Activated B cell treated with CpG ODN at 0.5 μM for 24 hours (primary cell): ENCODE measurements at places on chromosomes 16 and 17. TPM values are rescaled to one million over a fixed set of nuclear protein-coding genes. Genes with fewer than 3 reads are reported as not detected.

GRCh38 chr17:41492771-41493170, 3.1 kb upstream of the KRT36 start:
- no peaks in the 10 kb centered on the region for H3K4me1 ChIP-seq
- H3K36me3 ChIP-seq: no peaks in the 10 kb centered on the region
- no peak for DNase-seq
- H3K27ac ChIP-seq: no peak overlapping the region
- H3K27me3 ChIP-seq: peaks cover 11% of the 10 kb centered on the region
- H3K4me3 ChIP-seq: no peak overlapping the region

- peaks cover 13% of the 10 kb centered on the region for H3K4me1 ChIP-seq
- no peaks in the 10 kb centered on the region for H3K27me3 ChIP-seq
- no peak overlapping the region for H3K27ac ChIP-seq
- no peak for DNase-seq
- H3K36me3 ChIP-seq: peaks cover 12% of the 10 kb centered on the region
These were observed 6.6 kb downstream of the CAPN15 start for GRCh38 chr16:534135-534534.

Gene NLK
- total RNA-seq: 19.4 and 24.6 TPM in 2 replicates

Gene ATP1B2
- total RNA-seq: not detected in 2 replicates

- H3K4me1 ChIP-seq: peaks cover 8% of the 10 kb centered on the region
- H3K4me3 ChIP-seq: no peak overlapping the region
- DNase-seq: no peak
- H3K27ac ChIP-seq: no peak overlapping the region
- H3K27me3 ChIP-seq: peaks cover 34% of the 10 kb centered on the region
- no peaks in the 10 kb centered on the region for H3K36me3 ChIP-seq
These were observed 17.1 kb downstream of the TBX2 start for GRCh38 chr17:61416540-61417363.

GRCh38 chr16:22721511-22722100, 92.4 kb upstream of the HS3ST2 start:
- no peak overlapping the region for H3K4me3 ChIP-seq
- no peaks in the 10 kb centered on the region for H3K36me3 ChIP-seq
- no peak for DNase-seq
- H3K27me3 ChIP-seq: peaks cover 29% of the 10 kb centered on the region
- H3K4me1 ChIP-seq: no peaks in the 10 kb centered on the region

Gene COX11
- total RNA-seq: 38.5 and 46.5 TPM in 2 replicates

- peaks cover 25% of the 10 kb centered on the region for H3K4me1 ChIP-seq
- no peak for DNase-seq
- H3K4me3 ChIP-seq: no peak overlapping the region
- H3K27ac ChIP-seq: no peak overlapping the region
- peaks cover 40% of the 10 kb centered on the region for H3K36me3 ChIP-seq
- no peaks in the 10 kb centered on the region for H3K27me3 ChIP-seq
These were observed 14.7 kb downstream of the TMEM11 start for GRCh38 chr17:21199311-21199710.

GRCh38 chr17:35569405-35569804, 8.8 kb upstream of the SLFN14 start:
- no peak overlapping the region for H3K27ac ChIP-seq
- peak overlapping the region; percentile 49 for H3K4me3 ChIP-seq
- H3K4me1 ChIP-seq: peaks cover 25% of the 10 kb centered on the region
- no peak for DNase-seq
- no peaks in the 10 kb centered on the region for H3K27me3 ChIP-seq

DNA sequence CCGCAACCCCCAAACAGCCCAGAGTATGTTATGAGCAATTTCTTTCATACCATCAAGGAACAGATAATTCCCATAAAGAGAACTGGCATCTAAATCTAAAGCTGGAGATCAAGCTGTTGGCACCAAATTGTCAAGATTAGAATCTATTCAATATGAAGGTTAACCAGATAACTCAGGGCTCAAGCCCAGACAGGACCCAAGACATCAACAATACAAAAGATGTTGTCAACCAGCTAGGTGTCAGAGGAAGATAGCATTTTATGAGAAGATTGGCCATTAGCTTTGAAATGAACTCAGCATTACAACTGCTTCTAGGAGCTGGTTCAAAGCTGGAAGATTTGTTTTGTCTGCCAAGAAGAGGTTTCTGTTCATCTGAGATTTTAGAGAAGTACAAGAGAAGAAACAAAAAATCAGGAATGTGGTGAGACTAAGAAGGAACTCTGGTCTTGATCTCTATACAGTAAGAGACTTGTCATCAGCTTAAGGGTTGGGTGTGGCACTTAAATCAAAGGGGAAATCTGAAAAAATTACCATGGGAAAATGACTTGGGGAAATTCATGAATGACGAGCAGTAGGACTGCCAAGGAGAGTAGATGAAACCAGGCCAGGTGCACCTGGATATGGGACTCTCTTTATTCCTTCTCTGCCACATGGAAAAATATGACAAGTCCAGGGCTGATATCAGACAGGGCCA, 64.2 kb upstream of the COX10 start:
- peaks cover 2% of the 10 kb centered on the region for H3K36me3 ChIP-seq
- no peak for DNase-seq
- H3K27ac ChIP-seq: no peak overlapping the region
- no peak overlapping the region for H3K4me3 ChIP-seq
- H3K4me1 ChIP-seq: peaks cover 5% of the 10 kb centered on the region
- no peaks in the 10 kb centered on the region for H3K27me3 ChIP-seq

Gene TEX19
- total RNA-seq: not detected in 2 replicates

Gene SEZ6L2
- not detected in 2 replicates for total RNA-seq

DNA sequence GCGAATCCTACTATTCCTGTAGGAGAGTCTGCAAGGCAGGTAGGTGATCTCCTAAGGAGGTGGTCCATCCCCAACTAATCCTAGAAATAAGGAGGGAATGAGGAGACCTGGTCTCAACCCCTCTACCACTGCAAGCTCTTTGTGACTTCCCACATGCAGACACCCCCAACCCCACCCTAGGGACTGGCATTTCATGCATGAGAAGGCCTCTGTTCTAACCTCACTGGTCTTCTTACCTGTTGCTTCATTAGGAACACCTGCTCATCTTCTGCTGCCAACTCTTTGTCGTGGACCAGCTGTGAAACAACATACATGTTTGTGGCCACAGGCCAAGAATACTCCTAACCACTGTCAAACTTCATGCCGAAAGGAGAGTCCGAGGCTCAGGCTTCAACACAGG, 22.6 kb downstream of the DYNC1LI2 start:
- H3K4me1 ChIP-seq: peaks cover 2% of the 10 kb centered on the region
- H3K36me3 ChIP-seq: peaks cover 84% of the 10 kb centered on the region
- no peaks in the 10 kb centered on the region for H3K27me3 ChIP-seq
- no peak for DNase-seq
- H3K4me3 ChIP-seq: no peak overlapping the region
- no peak overlapping the region for H3K27ac ChIP-seq

- peaks cover 75% of the 10 kb centered on the region for H3K36me3 ChIP-seq
- H3K4me3 ChIP-seq: no peak overlapping the region
- H3K4me1 ChIP-seq: no peaks in the 10 kb centered on the region
- no peaks in the 10 kb centered on the region for H3K27me3 ChIP-seq
- no peak overlapping the region for H3K27ac ChIP-seq
- no peak for DNase-seq
These were observed 32.9 kb downstream of the WDR45B start for GRCh38 chr17:82615084-82616020.

DNA sequence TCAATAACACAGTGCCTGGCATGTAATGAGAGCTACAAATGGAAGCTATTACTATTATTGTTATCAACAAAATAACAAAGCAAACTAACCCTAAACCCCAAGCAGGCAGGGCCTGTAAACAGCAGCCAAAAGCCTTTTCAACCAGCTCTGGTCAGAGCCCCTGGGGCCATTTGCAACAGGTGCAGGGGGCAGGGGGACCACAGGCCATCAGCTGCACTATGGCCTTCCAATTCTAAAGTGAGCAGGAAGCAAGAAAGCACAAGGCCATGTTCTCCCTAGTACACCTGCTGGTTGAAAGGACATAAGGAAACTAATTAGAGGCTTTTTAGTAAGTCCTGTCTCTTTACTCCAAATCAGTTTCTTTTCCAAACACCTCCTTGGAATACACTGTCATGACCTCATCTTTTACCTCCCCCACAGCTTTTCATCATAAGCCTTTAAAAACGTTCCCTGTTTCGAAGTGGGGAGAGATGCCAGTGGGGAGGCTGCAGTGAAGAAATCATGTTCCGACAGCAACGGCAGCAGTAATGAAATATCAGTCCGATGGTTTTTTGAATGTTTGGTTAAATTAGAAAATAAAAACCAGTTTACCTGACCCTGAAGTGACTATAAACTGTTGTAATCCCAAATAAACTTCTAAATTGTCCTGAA, 68.4 kb upstream of the GSG1L start:
- no peaks in the 10 kb centered on the region for H3K27me3 ChIP-seq
- DNase-seq: no peak
- peaks cover 11% of the 10 kb centered on the region for H3K4me1 ChIP-seq
- H3K27ac ChIP-seq: no peak overlapping the region

Gene SPN
- 2.4 and 2.7 TPM in 2 replicates for total RNA-seq

DNA sequence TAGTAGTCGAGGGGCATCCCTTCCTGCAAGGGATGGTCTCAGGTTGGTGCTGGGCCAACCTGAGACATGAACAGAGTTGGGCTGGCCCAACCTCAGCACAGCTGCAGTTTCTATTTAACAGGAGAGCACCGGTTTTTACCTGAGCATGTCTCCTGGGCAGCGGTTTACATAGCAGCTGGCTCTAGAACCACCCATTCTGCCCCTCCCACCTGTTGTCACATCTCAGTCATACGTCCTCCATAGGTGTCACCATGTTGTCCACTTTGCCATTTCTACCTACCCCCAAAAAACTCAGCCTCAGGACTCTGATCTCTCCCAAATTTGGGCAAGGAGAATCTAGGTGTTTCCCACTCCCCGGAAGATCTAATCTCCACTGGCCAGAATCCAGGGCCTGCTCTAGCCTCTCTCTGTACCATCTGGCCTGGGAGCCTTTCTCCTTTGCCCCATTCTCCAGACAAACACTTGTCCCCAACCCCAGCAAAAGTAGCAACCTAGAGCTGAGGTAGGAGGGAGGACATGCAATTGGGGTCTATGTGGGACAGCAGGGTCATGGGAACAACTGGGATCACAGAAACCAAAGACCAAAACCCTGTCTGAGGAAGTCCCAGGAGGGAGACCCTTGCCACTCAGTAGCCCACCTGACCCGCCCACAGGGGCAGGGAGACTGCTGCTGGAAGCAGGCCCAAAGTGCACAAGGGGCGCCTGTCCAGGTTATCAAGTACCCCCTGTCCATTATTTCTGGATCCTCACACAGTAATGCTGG, 19.1 kb downstream of the ETV4 start:
- H3K4me1 ChIP-seq: no peaks in the 10 kb centered on the region
- no peaks in the 10 kb centered on the region for H3K27me3 ChIP-seq
- DNase-seq: no peak
- H3K36me3 ChIP-seq: peaks cover 49% of the 10 kb centered on the region

GRCh38 chr16:23406546-23407240, 46.3 kb downstream of the COG7 start:
- H3K4me3 ChIP-seq: no peak overlapping the region
- no peak overlapping the region for H3K27ac ChIP-seq
- peaks cover 84% of the 10 kb centered on the region for H3K36me3 ChIP-seq
- no peaks in the 10 kb centered on the region for H3K27me3 ChIP-seq
- no peak for DNase-seq
- no peaks in the 10 kb centered on the region for H3K4me1 ChIP-seq

DNA sequence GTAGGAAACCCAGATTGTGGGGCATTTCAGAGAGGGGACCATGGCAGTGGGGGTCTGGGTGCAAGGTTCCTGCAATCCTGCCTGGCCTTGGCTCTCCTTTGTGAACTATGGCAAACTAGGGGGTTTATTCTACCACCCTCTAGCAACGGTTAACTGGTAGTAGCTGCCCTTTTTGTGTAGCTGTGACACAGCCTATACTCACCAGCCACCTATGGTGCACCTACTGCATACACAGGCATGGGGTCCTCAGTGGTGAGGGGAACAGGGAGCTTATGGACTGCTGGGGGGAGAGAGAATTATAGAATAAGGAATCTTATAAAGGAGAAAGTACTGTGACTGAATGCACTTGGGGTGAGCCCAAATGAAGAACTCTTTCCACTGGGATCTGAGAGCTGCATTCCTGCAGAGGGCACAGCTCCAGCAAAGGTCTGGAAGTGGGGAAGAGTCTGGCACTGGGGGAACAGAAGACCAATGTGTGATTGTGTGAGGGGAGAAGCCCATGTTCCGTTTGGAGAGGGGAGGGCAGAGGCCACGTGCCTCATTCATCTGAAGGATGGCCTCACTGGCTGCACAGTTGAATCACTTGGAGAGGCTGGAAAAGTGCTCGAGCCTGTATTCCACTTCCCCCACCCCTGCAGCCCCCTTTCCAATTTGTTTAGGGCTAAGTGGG, 2.1 kb downstream of the MT1X start:
- no peaks in the 10 kb centered on the region for H3K36me3 ChIP-seq
- DNase-seq: no peak
- no peak overlapping the region for H3K4me3 ChIP-seq
- peaks cover 8% of the 10 kb centered on the region for H3K27me3 ChIP-seq
- no peak overlapping the region for H3K27ac ChIP-seq
- peaks cover 11% of the 10 kb centered on the region for H3K4me1 ChIP-seq

DNA sequence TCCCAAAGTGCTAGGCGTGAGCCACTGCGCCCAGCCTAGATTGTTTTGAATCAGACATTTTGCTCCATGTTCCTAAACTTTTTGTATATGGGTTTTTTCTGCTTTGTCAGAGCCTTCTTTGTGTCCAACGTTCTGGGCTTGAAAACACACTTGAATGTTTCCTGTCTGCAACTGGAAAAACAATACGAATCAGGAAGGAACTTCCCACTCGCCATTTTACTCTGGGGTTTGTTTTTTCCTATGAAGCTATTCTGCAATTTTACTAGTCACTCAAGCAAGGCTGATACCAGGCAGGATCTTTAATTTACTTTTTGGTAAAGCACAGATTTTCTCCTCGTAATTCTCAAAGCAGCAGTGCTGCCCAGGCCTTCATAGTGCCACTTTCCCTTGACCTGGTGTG, 31.6 kb downstream of the ARHGAP17 start:
- H3K27ac ChIP-seq: peak overlapping the region; percentile 78
- DNase-seq: no peak
- H3K27me3 ChIP-seq: no peaks in the 10 kb centered on the region
- peaks cover 17% of the 10 kb centered on the region for H3K36me3 ChIP-seq
- peaks cover 92% of the 10 kb centered on the region for H3K4me1 ChIP-seq
- H3K4me3 ChIP-seq: peak overlapping the region; percentile 42

DNA sequence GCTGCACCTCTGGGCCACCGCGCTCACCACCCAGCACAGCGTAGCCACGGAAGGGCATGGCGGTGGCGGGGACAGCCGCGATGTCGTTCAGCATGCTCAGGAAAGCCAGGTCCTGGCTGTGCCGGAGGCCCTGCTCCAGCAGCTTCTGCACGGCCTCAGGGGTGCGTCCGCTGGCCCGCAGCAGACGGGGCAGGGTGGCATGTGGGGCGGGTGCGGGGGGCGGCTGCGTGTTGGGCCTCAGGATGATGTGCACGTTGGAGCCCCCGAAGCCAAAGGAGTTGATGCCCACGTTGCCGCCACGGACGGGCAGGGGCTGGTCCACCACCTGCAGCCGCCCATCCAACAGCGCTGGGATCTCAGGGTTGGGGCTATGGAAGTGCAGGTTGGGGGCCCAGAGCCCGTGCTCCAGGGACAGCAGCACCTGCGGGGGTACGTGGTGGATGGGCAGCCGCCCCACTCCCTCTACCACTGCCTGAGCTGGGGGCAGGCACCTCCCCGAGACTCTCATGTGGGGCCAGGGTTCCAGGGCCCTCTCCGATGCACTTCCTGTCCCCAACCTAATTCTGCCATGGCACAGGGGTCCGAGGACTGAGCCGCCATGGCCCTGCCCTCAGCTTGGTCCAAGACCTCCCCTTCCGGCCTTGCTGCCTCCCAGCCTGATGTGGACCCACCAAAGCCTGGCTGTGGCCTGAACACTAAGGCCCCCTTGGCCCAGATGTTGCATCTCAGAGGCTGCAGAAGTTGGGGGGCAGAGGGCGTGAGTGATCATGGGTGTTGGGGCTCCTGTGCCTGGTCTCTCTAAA, 6.6 kb downstream of the FASN start:
- H3K27me3 ChIP-seq: no peaks in the 10 kb centered on the region
- no peak overlapping the region for H3K4me3 ChIP-seq
- H3K27ac ChIP-seq: no peak overlapping the region
- H3K4me1 ChIP-seq: peaks cover 2% of the 10 kb centered on the region
- no peak for DNase-seq
